ENCODE measurements at places on chromosomes 7 and 10.

DNA sequence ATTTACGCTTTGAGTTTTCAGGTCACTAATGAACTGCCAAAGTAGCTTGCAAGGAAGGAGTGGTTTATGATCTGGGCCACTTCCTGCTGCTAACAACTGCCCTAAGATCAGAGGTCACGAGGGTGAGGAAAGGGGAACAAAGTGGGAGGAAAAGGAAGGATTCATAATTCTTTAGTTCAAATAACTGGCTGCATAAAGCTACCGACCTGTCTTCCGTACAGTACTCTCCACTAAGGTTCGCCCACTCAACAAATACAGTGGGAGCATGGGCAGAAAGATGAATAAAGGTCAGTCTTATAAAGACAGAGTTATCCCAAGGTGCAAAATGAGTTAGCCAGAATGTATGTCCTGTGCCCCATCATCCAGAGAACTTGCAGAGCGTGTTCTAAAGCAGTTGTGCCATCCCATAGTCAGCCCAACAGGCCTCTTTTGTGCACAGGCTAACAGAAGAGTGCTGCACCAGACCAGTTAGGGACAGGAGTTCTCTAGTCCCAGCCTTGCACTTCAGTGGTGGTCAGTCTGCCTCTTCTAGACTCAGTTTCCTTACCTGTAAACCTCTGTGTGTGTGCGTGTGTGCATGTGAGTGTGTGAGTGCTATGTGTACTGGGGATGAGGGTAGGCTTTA lies 65.9 kb downstream of the CREB3L2 start:
- DNase-seq, result no peak

- no peak for DNase-seq
These were observed 6.1 kb upstream of the GPR85 start for GRCh38 chr7:113092762-113093161.

DNA sequence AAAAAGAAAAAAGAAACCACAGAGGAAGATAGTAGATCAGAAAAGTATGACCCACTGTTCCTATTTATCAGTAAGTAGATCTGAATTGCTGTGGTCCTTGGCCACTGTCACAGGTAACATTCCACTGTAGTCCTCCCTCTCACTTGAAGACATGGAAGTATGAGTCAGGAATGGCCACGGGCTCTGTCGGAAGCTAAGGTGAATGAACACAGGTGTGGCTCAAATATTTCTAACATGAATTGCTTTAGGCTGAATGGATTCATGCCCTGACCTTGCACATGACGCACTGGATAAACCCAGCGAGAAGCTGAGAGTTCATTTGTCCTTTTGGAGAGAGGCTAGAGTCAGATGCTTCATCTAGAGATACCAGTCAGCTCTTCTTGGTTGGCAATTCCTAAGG lies 224.5 kb upstream of the SP8 start:
- DNase-seq, result no peak

DNA sequence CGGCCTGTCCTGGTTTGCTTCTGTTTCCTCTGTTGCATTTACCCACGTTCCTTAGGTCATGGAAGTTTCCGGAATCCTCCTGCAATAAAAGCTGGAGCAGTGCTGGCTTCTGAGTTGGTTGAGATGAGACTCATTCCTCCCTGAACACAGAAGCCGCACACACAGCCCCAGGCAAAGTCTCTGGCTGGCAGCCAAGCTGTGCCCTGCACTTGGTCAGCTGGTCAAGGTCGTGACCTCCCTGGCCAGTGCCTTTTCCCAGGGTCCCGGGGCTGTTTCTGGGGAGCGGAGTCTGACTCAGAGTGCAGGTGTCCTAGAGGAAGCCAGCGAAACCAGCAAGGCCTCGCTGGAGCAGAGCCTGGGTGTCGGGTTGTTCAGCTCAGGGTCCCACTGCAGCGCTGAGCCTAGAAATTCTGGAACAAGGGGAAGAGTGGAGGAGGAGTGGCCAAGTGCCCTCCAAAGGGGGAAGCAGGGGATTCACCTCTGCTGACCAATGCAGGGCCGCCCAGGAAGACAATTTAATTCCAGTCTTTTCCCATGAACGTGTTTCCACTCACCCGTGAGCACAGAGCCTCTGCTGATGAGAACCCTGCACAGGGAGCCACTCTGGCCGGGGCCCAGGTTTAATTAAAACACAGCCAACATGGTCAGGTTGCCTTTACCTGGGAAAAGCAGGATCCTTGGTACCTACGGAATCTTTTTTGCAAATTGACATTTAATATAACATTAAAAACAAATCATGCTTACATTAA lies 245.5 kb upstream of the PPP2R2D start:
- no peak for DNase-seq

DNA sequence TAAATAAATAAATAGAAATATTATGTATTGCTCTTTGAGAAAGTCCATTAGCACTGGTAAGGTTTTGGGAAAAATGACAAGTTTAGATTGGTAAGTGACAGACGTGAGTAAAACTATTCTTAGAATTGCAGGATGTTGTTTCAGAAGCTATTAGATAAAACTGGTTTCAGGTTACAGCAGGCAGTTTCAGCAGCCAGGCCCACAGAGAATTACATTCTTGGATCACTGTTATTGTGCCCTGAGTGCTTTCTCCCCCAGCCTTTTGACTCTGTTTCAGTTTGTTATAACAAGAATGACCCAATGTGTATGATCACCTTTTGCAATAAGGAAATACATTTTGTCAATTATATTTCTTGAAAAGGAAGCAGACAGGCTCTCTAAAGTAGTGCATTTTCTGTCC lies 86.5 kb downstream of the DKK1 start:
- no peak for DNase-seq

- DNase-seq, result no peak
These were observed 361.5 kb downstream of the FRMD4A start for GRCh38 chr10:13969118-13969791.

- DNase-seq, result no peak
These were observed 76.5 kb downstream of the AUTS2 start for GRCh38 chr7:69674701-69675182.

- DNase-seq, result no peak
These were observed 65.6 kb upstream of the ADO start for GRCh38 chr10:62738916-62739315.

DNA sequence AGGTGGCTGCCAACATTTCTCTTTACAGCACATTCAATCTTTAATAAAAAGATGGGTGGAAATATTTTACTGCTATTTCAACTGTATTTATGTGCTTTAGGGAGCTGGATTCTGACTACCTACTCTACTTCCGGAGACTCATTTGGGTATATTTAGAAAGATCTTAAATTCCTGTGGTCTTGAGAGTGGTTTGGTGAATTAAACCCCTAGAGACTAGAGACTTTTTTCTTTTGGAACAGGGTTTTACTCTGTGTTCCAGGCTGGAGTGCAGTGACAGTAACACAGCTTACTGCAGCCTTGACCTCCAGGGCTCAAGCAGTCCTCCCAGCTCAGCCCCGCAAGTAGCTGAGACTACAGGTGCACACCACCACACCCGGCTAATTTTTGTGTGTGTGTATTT lies 79.0 kb upstream of the HABP2 start:
- DNase-seq, result no peak

DNA sequence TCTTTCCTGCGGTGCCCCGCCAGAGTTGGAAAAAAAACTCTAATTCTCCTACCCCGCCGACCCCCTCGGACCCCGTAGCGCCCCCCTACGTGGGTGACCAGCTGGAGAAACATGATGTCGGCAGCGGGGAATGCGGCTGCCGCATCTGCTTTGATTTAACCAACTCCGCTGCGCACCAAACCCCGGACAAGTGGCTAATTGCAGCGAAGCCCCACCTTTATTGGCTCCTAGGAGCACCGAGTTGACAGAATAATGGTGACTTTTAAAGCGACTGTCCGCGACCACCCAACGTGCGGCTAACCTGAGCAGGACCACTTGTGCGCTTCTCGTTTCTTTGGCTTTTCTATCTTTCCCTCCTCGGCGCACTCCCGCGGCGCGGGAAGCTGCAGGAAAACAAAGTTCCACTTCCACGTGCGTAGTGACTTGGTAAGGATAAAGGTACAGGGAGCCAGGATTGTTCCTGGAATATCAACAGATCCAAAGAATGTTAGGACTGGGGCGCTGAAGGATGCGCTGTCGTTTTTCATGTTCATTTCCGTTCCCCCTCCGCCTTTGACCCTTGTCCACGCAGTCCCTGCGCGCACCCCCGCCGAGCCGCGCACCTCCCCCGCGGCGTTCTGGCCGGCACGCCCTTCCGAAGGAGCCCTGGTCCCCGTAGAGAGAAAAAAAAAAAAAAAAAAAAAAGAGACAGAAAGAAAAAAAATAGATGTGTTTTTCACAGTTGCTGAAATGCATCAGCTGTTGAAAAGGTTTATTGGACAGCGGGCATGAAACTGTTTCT lies 1.4 kb downstream of the WNT16 start:
- no peak for DNase-seq

- DNase-seq, result no peak
These were observed 5.8 kb downstream of the LBX1 start for GRCh38 chr10:101223274-101224059.

DNA sequence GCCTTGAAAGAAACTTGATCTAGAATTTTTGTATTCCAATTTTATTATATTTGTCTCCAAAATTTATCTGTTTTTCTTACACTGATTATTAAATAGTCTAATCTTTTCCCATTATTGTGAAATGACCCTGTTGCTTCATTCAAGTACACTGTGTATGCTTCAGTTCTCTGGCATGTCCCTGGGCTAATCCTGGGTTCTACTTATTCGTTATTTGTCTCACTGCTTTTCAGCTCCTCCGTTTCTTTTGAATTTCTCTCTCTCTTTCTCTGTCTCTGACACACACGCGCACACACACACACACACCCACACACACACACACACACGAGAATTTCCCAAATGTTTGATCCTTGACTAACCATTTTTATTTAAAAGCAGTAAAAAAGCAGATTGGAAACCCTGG lies 768.6 kb downstream of the NRG3 start:
- DNase-seq, result no peak

DNA sequence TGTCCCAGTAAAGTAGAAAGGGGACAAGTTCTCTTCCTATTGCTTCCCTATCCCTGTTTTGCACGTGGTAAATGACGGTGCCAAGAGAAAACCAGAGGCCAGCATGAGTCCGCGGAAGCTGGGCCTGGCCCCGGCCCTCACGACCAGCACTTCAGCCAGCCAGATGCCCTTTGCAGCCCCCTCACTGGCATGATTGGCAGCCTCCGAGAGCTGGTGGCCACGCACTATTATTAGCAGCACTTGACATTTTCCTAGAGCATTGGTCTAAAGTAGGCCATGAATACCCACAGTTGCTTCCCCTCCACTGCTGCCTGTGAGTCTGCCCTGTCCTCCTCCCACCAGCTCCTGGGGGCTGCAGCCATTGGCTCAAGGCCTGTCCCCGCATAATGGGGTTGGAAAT lies 369.1 kb downstream of the PLXNA4 start:
- DNase-seq, result no peak

- DNase-seq, result no peak
These were observed 35.0 kb upstream of the DNAAF5 start for GRCh38 chr7:691361-692045.

DNA sequence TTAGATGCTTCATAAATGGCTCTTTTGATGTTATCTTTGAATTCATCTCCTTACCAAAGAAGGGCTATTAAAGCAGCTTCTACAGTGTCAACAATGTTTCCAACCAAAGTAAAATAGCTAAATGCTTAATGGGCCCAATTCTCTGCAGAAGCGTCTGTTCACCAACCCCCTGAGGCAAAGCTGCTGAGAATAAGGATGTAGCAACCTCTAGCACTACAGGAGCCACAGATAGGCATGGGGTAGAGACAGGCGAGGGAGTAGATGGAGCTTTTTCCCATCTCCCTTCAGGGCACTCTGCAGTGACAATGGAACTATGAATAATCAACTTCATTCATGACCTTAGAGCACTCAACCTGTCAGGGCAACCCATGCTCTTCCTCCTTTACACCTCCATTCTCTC lies 134.1 kb downstream of the FZD1 start:
- DNase-seq, result no peak

- DNase-seq, result no peak
These were observed 84.0 kb upstream of the ELMO1 start for GRCh38 chr7:37532636-37533035.

DNA sequence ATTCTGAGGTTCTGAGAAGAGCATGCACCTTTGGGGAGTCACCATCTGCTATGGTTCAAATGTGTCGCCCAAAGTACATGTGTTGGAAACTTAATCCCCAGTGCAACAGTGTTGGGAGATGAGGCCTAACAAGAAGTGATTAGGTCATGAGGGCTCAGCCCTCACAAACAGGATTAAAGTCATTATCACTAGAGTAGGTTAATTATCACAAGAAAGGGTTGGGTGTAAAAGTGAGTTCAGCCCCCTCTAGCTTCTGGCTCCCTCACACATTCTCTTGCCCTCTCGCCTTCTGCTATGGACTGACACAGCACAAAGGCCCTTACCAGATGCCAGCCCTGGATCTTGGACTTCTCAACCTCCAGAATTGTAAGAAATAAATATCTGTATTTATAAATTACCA lies 100.3 kb upstream of the C10orf90 start:
- no peak for DNase-seq

GRCh38 chr7:29161231-29161630 lies 14.9 kb upstream of the CPVL start:
- no peak for DNase-seq

DNA sequence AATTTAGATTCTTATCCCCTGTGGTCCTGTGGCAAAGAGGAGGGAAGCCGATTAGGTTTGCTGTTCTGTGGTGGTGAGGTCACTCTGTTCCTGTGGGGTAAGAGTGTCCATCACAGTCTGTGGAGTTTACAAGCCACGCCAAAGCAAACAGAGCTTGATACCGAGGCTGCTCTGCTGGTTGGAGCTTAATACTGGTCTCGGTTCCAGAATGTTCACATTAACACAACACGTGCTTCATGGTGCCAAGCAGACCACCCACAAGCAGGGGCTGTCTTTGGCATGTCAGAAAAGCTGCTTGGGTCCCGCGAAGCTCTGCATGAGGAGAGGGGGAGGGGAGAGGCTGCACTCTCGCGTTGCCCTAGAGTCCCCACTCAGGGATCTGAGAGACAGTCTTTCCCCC lies 47.5 kb downstream of the DNAJB6 start:
- no peak for DNase-seq

- no peak for DNase-seq
These were observed 8.3 kb upstream of the SLC18A3 start for GRCh38 chr10:49601857-49602256.

- DNase-seq, result peak; percentile 67
These were observed 14.7 kb upstream of the SEC61G start for GRCh38 chr7:54773472-54774399.

DNA sequence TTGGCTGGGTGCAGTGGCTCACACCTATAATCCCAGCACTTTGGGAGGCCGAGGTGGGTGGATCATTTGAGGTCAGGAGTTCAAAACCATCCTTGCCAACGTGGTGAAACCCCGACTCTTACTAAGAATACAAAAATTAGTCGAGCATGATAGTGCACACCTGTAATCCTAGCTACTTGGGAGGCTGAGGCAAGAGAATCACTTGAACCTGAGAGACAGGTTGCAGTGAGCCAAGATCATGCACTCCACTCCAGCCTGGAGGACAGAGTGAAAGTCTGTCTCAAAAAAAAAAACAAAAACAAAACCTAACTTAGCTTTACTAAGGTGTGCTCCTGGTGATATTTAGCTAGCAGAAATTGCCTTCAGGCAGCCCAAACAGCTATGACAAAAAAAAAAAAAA lies 24.3 kb upstream of the VDAC2 start:
- no peak for DNase-seq

DNA sequence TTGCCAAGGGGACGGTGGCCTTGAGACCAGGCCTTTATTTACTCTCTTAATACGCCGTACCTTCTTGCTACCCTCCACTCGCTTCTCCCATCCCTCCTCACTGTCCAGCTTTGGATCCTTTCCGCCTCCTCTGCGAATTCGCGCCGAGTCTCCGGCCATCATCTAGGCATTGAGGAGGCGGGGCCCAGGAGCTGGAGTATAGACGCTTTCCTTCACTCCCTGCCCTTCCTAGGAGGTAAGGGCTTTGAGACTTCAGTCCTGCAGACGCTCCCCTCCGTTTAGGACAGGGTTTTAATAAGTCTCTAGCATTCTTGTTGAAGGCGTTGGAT lies 538 bp downstream of the TFAM start:
- no peak for DNase-seq

All from stimulated activated CD4-positive, alpha-beta T cell treated with anti-CD3 and anti-CD28 coated beads, Interleukin-12 subunit alpha, Interleukin-12 subunit beta, amount 100 ng/mL, for 4 hours (primary cell).